ENCODE measurements at places on chromosomes 7 and 10.

- DNase-seq: no peak
These were observed 23.7 kb downstream of the RTKN2 start for GRCh38 chr10:62244785-62245467.

- no peak for DNase-seq
These were observed 17.8 kb downstream of the HNRNPA2B1 start for GRCh38 chr7:26182706-26183105.

- DNase-seq: no peak
These were observed 128.6 kb upstream of the BMPER start for GRCh38 chr7:33776788-33777187.

GRCh38 chr10:52027055-52027705, 286.9 kb upstream of the DKK1 start:
- no peak for DNase-seq

DNA sequence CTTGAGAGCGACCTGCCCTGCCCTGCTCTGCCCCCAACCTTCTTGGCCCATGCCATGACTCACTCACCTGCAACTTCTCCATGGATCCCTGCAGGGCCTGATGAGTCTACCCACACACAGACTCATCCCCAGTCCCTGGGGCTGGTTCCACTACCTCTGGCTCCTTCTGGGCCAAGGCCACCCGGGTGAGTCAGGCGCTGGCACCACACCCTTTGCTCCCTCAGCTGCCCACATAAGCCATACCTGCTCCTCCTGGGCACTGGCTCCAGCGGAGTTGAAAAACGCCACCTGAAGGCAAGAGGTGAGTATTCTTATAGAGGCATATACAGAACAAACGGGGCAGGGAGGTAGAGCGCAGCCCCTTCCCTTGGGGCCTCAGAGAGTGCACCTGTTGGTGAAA, 16.2 kb upstream of the MTPAP start:
- no peak for DNase-seq

DNA sequence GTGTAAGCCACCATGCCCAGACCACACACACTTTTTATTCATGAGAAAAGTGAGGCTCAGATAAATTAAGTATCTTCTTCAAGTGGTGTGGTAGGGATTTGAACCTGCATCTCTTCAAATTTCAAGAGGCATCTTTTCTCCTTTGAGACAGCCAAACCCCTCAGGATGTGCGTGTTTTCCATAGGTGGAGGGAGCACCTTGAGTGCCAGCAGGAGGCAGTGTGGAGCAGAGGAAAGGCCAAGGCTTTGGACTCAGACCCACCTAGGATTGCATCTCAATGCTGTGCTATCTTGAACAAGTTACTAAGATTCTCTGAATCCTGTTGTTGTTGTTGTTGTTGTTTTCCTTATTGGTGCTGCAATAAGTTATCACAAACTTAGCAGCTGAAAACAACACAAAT, 40.2 kb upstream of the MYL10 start:
- no peak for DNase-seq

DNA sequence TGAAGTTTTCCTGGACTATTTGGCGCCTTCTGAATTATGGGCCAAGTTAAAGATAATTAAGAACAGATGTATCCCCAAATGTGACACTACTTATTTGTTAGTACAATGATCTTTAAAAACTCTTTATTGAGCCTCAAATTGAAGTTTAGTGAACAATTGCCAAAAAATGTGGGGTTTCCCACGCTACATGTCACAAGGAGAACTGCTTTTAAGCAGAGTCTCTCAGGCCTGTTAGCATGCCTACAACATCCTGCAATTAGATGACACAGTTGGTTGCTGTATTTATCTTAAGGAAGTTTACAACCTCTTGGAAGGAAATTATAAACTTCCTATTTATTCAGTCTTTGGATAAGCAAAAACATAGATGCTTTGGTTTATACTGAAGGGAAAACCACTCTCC, 733.0 kb downstream of the TNS3 start:
- no peak for DNase-seq

- no peak for DNase-seq
These were observed 26.0 kb downstream of the RBM17 start for GRCh38 chr10:6114805-6115341.

DNA sequence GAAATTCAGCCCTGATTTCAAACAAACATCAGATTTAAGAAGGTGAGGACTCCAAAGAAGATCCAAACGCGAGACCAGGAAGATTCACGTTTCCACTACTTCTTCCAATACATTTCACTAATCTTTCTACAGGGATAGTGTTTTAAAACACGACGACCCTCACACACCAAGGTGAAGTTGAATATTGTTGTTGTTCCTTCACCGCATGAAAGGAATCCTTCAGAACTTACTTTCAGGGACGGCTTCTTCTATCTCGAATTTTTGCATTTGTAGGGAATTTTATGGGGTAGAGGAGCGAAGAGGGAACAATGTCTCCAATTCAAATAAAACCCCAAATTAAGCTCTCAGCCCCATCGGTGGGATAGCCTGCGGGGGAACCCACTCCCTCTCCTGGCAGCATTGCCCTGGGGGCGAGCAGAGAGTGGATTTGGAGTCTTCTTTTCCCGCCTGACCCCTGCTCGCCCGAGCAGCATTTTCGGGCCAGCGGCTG, 1.5 kb upstream of the GATA3 start:
- no peak for DNase-seq

- DNase-seq: no peak
These were observed 321.2 kb downstream of the DNAJB6 start for GRCh38 chr7:157657741-157658740.

- no peak for DNase-seq
These were observed 24.2 kb downstream of the TSPAN15 start for GRCh38 chr10:69475433-69475830.

DNA sequence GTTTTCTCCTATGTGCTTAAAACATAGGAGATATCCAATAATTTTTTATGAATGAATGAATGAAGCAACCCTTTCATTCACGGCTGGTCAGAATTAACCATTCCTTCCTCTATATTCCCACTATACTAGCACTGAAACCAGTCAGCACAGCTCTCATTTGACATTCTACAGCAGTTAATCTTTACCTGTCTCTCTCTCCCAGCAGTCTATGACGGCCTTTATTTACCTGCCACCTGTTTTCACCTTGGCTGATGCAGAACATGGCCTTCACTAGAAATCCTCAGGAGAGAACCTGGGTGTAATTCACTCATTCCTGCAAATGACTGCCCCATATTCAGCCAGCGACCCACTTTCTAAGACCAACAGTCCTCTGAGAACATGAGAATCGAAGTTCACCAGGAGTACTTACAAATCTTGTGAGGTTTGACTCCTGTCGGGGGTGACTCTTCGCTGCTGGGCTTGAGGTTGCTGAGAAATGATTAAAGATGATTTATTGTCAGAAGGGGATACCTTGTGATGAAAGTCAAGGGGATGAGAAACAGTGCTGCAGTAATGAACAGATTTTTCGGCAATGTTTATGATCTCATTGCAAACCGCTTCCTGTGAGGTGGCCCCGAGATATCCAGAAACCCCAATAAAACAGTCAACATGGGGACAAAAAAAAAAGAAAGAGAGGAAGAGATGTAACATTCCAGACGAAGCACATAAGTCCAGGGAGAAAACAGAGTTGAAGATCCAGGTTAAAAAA, 30.9 kb upstream of the PDLIM1 start:
- no peak for DNase-seq

GRCh38 chr7:1085910-1086421, 1.9 kb upstream of the GPER1 start:
- no peak for DNase-seq

GRCh38 chr10:125011926-125012705, 70.2 kb downstream of the ZRANB1 start:
- no peak for DNase-seq

DNA sequence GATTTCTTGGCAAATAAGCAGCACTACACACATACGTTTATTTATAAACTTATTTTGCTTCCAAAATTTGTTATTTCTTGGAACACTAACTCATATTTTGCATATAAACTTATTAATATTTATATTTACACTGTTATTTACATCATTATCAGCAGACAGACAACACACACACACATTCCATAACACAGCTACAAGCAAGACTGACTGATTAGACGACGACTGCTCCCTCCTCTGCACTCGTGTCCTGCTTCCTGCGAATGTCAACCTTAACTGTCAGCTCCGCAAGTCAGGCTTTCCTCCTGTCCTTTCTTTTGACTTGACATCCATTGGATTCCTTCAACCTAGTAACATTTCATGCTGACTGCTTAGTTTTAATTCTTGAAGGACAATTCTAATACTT, 96.6 kb downstream of the ATE1 start:
- DNase-seq: no peak

- no peak for DNase-seq
These were observed 104.2 kb upstream of the ACBD5 start for GRCh38 chr10:27344568-27345454.

- no peak for DNase-seq
These were observed 118.3 kb downstream of the FAM53B start for GRCh38 chr10:124625831-124626238.

- DNase-seq: no peak
These were observed 885.7 kb upstream of the CELF2 start for GRCh38 chr10:10132009-10132408.

- no peak for DNase-seq
These were observed 5.4 kb downstream of the PON2 start for GRCh38 chr7:95429241-95429990.

GRCh38 chr7:101108961-101109360, 17.9 kb upstream of the SERPINE1 start:
- DNase-seq: no peak

DNA sequence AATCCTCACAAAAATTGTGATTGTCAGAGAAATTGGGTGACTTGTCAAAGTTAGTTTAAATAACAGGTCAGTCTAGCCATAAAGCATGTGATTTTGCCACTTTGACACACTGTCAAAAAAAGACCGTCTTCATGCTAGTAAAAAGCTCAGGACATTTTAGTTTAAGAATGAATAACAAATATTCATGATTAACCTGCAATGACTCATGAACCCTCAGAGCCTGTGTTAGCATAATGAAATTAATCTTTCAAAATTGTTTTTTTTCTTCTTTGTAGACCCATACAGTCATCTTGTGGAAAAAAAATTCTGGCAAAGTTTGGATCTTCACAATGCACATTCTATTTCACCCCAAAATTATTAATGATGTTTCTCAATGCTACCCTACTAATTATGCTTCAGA, 255.2 kb upstream of the POT1 start:
- DNase-seq: no peak

DNA sequence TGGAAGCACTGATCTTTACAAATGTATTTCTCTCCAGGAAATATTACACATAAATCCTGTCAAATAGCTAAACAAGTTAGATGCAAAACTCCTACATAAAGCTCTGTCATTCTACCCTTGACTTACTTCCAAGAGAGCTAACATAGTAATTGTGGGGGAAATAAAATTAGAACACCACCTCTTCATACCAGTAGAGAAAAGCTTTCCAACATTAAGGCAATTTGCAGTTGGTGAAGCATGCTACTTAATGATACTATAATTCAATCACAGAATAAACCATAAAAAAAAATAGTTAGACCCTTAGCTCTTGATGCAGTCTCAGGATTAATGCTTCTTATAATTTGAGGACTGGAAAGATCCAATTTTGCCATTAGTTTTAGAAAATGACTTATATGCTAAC, 35.2 kb downstream of the SEMA3A start:
- DNase-seq: no peak

- no peak for DNase-seq
These were observed 56.4 kb upstream of the TNRC18 start for GRCh38 chr7:5479941-5480517.

DNA sequence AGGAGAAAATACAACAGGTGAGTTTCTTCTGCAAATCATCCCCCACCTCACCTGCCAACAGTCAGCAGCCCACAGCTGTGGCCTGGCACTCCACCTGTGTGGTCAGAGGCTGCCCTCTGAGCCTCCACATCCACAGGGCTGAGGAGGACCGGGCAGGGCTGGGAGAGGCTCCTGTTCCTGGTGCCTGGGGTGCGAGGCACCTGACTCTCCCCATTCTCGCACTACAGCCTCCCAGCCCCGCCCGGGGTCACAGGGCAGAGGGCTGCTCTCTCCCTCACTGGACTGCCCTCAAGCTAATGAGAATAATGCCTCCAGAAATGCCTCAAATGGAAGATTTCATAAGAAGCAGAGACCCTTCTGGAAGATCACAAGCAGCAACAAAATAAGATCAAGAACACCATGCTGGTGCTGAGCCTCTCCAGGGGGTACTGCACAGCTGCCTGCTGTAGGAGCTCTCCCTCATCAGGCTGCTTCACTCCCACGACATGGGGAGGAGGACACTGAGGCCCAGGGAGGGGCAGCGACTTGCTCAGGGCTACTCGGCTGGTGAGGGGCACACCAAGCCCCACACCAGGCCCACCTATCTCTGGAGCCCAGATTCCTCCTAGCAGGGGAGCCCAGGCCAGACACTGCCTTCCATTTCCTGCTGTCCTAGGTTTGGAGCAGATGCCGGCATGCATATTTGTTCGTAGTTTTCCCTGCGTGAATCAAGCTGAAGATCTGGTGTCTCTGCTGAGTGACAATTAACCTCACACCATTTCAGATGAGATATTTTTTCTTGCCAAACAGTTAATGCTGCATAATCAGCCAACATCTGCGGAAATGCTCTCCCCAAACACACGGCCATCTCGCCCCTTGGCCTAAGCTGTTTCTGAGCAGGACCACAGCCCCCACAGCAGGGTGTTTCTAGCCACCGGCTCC, 76.5 kb downstream of the FAM53B start:
- DNase-seq: no peak

DNA sequence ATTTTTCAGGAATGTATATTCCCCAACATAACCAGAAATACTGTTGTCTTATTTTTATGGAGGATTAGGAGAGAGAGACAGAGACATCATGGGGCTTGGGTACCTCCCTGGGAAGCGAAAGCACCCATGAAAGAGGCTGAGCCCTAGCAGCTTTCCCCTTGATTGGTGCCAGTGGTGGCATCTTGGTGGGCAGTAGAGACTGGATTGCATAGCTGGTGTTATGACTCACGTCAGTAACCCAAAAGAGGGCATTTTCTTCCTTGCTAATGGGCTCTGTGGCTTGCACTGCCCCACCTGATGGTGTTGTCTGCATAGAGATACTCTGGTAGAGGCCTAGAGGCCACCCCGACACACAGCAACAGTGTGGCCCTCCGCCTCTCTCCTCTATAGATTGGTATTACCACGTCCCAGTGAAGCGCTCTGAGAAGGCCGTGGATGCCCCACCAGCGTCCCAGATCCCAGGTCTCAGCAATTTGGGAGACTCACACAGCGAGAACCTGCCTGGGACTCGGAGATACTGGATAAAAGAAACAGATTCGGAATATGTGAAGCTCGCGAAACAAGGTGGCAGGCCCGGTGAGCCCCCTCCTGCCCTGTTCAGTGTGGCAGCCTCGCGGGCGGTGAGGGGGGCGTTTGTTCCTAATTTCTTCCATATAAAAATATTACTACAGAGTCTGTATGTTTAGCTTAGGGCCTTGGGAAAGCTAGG, 5.8 kb downstream of the C7orf57 start:
- no peak for DNase-seq

DNA sequence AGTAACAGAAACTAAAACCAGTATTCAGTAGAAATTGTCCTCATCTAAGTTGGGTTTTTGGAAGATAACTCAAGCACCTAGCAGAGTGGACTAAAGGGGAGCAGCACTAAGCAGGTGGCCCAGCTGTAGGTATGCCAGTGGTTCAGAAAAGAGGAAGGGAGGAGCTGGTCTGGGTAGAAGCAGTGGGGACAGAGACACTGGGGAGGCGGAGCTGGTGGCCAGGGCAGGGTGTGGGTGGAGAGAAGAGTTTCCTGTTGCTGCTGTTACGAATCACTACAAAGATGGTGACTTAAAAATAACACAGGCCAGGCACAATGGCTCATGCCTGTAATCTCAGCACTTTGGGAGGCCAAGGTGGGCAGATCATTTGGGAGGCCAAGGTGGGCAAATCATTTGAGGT, 136.2 kb downstream of the WDR11 start:
- peak; percentile 12 for DNase-seq
